ENCODE measurements at places on chromosomes 11 and 22. TPM values are rescaled to one million over a fixed set of nuclear protein-coding genes. Genes with fewer than 3 reads are reported as not detected.

The OR52E4 gene
- not detected for total RNA-seq

The GAL gene
- total RNA-seq = not detected

The PIK3C2A gene
- 77.8 TPM for total RNA-seq

The PDE2A gene
- total RNA-seq = 8.8 TPM

The PRRG4 gene
- total RNA-seq = 3.1 TPM

The SHANK2 gene
- 0.02 TPM for total RNA-seq

The MMP3 gene
- total RNA-seq = 8.6 TPM

- no peak for DNase-seq
Observed at GRCh38 chr22:36971341-36972125, 47.7 kb downstream of the TST start.

DNA sequence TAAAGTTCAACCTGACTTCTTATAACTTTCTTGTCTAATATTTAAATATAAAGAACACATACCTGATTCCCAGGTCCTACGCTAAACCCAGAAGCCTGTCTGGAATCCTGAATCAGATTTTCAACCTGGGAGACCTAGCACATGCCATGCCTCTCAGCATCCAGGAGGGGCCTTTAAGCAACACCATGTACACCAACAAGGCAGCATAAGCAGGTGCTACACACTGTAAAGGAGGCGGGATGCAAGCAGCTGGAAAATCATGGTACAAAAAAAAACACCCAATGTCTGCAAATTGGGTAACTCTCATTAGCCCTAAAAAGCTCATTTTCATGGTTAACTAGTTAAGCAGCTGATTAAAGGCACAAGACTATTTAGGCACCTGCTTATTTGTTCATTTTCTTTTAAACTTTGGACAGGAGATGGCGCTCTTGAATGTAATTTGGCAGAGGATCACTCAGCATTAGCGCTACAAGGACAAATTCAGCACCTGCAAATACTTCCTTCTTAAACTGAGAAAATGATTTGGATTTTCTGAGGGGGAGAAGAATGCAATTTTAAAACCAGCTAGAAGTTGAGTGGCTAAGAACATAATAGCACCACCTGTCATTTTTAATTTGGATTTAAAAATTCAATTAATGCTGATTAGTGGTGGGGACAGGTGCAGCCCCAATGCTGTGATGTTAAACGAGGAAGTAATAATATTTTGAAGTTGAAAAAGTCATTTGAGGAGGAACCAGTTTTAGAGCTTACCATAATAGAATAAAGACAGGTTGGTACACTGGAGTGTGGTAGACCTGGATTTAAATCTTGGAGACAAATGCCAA is 104.0 kb downstream of the FAR1 start:
- peak; percentile 60 for DNase-seq

DNA sequence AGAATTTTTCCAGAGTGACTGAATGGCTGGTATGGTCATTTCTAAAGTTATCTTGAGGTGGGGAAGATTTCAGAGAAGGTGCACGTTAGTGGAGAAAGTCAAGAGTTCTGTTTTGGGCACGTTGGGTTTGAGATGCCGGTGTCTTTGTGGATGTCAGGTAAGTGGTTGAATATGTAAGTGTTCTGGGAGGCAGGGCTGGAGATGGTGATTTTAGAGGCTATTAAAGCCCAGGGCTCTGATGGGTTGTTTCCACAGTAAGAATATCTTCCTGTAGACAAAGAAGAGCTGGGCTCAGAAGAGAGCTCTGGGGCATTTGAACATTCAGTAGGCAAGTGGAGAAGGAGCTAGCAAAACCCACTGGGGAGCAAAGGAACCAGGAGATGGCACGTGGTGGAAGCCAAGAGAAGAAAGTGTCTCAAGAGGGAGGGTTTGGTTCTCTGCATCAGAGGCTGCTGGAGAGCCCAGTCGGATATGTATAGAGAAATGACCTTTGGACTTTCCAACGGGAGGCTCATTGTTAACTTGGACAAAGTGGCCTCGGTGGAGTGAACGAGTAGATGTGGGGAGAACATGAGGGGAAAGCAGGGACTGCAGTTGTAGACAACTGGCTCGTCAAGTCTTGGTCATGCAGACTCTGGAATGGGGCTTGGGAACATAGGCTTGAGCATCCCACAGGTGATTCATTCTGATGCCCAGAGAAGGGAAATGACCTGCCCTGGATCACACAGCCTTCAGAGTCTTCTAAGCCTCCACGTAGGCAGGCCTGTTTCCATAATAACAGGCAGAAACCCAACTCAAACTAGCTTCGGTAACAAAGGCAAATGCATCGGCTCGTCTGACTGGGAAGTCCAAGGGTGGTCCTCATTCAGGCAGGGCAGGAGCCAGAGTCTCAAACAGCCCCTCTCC is 98.4 kb upstream of the PARVA start:
- no peak for DNase-seq

- no peak for DNase-seq
Observed at GRCh38 chr11:17171916-17172315, 35.9 kb downstream of the PIK3C2A start.

GRCh38 chr11:72410956-72411355 is 23.4 kb downstream of the CLPB start:
- DNase-seq = no peak

DNA sequence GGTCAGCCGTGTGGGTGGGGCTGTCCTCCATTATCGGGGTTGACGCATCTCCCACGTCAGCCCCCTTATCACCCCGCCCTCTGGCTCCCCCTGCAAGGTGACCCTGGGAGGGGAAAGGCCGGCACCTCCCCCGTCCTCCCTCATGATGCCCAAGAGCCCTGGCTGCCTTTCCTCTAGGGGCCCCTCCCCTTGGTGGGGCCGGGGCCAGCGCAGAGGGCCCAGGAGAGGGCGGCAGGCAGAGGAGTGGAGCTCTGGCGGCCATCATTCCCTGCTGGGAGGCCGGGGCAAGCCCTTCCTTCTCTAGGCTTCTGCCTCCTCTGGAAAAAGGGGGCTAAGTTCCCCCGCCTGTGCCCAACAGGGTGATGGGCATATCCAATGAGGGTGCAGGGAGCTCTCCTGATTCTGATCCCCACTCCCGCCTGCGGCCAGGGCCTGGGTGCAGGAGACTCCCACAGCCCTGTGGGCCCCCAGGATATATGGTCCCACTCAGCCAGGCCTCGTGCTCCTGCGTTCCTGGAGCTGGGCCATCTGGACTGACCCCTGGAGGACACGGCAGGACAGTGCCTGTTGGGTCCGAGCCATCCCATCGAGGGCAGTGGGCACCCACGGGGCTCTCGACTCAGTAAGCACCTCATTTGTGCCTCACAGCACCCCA is 12.3 kb downstream of the MYRF start:
- DNase-seq = no peak

DNA sequence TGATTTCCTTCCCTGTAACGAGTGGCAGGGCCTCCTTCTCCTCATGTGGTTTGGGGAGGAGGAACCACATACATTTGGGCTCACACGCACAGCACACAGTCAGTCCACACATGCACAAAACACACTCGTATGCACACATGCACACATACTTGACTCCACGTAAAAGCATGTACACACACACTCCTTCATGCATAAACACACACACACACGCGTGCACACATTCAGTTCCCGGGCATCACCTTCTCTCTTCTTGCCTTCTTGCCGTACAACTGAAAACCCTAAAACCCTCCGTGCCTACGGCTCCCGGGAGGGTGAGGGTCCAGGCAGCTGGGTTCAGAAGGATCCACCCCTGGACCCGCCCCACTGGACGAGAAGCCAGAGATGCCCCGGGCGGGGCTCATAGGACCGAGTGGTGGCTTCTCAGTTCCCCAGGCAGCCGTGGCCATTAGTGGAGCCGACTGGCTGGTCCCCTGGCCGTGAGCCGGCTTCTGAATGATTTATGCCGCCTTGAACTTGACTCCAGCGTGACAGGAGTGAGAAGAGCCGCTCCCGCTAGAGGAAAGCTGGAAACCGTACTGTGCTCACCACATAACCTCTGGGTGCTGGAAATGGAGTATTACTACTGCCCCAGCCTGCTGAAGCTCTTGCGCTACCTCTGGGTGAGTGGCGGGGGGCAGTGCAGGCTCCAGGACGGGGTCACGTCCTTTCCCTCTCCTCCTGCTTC is 117.4 kb downstream of the KIAA1671 start:
- no peak for DNase-seq

GRCh38 chr22:25407859-25408229 is 156.6 kb upstream of the GRK3 start:
- no peak for DNase-seq

DNA sequence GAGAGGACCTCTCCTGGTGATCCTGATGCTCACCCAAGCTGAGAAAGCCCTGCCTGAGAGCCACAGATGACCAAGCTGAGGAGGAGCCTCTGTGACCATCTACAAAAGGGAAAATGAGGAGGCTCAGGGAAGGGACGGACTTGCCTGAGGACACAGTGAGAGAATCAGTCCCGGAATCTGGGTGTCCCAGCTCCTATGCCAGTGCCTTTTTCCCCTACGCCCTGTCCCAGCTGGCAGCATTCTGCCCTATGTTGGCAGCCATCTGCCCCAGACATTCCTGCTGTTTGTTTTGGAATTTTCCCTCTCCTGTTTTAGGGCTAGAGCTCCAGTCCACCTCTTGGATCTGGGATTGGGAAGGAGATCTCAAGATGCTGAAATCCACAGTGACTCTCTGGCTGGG is 54.6 kb downstream of the C11orf58 start:
- DNase-seq = no peak

DNA sequence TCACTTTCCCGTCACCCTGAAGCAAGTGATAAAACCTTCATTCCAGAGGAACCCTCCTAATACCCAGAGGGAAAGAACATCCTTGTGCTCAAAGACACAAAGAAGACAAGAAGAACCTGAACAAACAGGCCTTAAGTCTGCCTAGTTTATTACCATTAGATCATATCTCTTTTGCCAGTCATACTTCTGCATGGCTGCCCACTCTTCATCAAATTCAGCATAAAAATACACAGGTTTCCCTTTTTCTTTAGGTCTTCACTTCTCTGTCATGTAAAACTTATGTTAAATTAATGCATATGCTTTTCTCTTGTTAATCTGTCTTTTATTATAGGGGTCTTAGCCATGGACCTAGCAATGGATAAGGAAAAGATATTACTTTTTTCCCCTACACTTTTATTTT is 459.7 kb downstream of the DLG2 start:
- DNase-seq = no peak

GRCh38 chr11:91365986-91366585 is 858.5 kb upstream of the FAT3 start:
- DNase-seq = no peak

DNA sequence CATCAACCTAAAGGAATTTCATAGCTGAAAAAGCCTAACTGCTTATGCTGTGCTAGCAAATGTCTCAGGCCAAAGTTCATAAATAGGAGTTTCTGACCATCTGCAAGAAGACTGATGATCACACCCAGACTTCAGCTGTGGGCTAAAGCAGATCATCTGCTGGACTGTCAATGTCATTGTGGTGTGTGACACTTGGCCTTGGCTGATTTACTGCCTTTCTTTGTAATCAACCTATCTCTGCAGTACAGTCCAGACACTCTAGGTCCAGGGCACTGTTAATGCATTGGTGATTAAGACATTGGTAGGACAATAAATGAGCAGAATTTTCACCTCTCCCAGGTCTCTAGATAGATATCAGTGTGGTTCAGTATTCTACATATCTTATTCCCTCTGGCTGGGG is 40.3 kb upstream of the SMCO4 start:
- no peak for DNase-seq

DNA sequence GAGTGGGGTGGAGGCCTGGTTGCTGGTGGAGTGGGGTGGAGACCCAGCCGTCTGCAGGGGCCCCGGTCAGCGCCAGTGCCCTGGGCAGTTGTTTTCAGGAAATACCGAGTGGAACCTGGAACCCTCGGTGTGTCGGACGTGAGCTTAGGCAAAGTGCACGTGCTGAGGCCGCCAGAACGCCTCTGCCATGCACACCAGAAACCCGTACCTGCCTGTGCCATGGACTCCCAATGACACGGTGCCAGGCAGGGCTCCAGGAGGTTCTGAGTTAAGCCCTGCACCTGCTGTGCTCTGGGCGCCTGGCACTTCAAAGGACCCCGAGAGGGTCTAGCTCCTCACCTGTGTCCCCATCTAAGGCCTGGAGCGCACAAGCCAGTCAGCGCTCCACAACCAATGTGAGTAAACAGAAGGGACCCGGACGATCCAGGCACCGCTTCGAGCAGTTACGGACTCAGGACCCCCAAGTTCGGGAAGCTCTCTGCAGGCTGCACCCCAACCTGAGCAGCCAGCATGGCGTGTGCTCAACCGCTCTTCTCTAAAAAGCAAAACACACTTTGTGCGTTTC is 12.3 kb downstream of the TOLLIP start:
- no peak for DNase-seq

Data from A172 (cell line).